Epithelial cell of esophagus (primary cell): ENCODE measurements at places on chromosomes 6 and 20.
A peak's percentile ranks its signal among the peaks of the same experiment; 100 is the strongest.

GRCh38 chr20:19750101-19750606 is 7.9 kb upstream of the RIN2 start:
- DNase-seq, result peak; percentile 78

GRCh38 chr6:122035173-122035572 is 364.3 kb upstream of the HSF2 start:
- no peak for DNase-seq

GRCh38 chr6:78909391-78909790 is 42.0 kb downstream of the IRAK1BP1 start:
- DNase-seq, result peak; percentile 78

DNA sequence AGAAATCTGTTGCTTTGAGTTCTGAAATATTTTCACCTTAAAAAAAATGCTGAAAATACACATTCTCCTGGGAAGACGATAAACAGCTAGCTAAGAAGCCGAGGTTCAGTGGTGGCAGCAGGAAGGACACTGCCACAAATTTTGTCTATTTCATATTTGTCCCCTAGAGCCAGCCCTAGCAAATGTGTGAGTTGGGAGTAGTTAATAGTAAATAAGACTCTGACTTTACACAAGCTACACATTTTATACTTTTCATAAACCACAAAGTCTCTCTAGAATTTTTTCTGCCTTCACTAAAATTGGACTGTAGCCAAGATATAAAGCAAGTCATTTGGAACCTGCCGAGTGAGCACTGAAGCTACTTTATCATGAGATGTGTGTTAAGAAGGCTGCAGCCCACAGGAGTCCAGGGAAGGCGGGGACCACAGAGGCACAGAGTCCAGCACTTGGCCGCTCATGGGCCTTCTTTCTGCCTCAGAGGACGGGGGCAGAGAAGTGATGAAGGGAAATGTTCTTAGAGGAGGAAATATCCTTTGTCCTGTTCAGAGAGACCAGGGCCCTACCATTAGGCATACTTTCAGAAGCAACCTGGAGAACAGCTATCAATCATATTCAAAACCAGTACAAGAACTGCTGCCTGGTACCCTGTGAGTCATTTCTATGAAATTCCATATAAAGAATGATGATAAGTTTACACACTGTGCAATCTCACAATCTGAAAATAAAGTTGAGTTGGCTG is 241.7 kb upstream of the TAB2 start:
- peak; percentile 35 for DNase-seq

- DNase-seq, result no peak
Measured at GRCh38 chr20:23879811-23880374, 345 bp upstream of the CST5 start.

- DNase-seq, result no peak
Measured at GRCh38 chr6:71268735-71269437, 19.7 kb upstream of the OGFRL1 start.

DNA sequence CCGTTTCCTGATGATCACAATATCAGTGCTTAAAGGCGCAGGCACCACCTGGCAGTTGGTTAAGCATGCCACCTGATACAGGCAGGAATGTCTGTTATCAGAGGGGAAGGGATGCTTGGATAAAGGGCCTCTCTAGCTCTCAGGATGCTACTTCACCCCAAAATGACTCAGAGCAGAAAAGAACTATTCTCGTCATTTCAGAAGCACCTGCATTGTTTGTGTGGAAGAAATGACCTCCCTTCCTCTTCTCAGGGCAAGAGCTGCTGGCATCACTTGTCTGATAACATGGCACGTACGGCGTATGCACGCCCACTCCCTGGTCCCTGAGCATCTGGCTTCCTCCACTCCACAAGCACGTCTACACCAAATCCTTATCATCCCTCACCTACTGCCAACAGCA is 47.3 kb downstream of the ATP9A start:
- no peak for DNase-seq

- no peak for DNase-seq
Measured at GRCh38 chr6:15761045-15761502, 98.2 kb upstream of the DTNBP1 start.

GRCh38 chr6:148192310-148192709 is 150.3 kb upstream of the SASH1 start:
- DNase-seq, result peak; percentile 59

DNA sequence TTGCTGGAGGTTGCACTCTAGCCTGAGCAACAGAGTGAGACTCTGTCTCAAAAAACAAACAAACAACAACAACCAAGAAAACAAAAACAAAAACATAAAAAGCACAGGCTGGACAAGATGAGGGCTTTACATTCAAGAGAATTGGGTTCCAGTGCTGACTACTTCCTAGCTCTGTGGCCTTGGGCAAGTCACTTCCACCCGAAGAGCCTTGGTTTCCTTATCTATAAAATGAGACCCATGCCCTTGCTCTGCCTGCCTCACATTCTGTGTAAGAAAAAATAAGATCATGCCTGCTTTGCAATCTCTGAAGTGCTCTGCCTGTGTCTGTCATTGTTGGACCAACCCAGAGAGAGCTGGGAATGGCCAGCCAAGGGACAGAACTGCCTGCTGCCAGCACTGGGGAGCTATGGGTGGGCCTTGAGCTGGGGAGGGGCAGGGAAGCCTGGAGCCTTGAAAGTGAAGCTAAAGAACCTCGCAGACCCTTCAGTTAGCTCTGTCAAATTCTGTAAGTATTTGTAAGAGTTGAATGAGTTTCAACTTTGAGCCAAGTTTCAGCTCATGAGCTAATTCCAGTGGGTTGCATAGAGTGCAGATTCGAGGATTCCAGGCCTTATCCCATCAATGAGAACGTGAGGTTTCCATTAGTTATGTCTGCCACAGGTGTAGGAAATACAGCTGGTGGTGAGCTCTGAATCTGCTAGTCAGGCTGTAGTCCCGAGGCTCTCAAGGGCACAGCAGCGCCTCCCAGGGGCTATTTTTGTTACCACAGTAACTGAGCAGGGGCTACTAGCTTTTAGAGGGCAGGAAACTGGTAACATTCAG is 93.2 kb downstream of the DLGAP4 start:
- peak; percentile 63 for DNase-seq

DNA sequence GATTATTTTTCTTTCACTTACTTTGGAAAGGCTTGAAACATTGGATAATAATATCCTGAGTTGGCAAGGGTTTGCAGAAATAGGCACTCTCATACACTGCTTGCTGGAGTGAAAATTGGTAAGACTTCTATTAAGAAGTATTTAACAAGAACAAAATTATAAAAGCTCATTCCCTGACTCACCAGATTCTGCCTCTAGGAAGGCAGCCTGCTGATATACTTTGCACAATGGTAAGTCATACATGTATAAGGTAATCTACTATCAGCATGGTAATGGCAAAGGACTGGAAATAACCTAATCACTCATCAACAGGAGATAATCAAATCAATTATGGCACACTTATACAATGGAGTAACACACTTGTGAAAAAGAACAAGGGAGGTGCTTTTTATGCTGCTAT is 85.8 kb downstream of the PLCG1 start:
- peak; percentile 51 for DNase-seq

- DNase-seq, result no peak
Measured at GRCh38 chr6:30844118-30844535, 40.2 kb upstream of the DDR1 start.
